ENCODE measurements at places on chromosomes 7 and 10.

DNA sequence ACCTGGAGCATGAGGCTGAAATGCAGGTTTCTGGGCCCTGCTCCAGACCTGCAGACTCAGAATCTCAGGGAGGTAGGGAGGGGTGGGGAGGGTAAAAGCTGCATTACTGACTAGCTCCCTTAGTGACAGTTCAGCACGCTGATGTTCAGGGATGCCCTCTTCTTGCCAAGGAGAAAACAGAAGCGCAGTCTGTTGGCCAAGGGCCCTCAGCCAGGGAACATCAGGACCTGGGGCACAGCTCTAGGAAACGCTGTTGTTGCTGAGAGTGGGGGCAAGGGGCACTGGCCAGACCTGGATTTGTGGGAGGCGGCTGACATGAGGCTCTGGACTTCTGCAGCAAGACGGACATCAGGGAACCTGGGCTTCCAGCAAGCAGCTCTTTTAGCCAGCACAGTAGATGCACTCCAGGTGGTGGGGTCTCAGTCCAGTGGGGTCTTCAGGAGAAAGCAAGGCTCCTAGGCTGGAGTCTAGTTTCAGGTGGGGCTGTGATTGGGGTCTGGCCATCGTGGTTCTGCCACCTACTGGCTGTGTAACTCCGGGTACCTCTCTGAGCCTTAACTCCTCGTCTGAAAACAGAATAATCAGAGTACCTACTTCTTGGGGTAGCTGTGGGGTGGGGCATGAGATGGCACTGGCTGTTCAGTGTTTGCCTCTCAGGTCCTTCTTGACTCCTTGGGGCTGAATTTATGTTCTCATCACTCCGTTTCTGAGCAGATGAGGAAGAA, 72.9 kb upstream of the PRLHR start:
- peaks cover 2% of the 10 kb centered on the region for H3K27me3 ChIP-seq
- H3K27ac ChIP-seq = no peak overlapping the region
- peaks cover 19% of the 10 kb centered on the region for H3K4me1 ChIP-seq
- no peaks in the 10 kb centered on the region for H3K36me3 ChIP-seq
- DNase-seq = no peak

DNA sequence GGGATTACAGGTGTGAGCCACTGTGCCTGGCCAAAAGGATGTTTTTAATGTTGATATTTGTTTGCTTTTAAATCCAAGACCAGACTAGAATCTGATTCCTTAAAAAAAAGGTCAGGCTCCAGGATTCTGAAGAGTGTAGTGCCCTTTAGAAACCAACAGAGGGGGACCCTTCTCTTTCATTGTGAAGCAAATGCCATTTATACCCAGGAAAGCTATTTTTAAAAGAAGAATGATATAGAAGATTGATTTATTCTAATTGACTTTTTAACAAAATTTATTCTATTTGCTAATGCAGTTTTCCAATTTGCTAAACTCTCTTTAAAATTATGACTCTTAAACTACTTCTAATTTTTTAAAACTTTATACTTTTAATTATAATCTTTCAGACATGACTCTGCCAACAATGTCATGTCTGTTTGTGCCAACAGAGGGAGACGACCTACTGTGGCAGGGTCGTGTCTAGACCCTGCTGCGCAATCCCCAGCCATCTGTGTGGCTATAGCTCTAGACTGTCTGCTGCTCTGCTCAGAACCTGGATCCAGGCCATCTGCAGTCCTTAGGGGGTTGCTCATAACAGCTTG, 201.0 kb upstream of the IMMP2L start:
- DNase-seq = peak; percentile 65
- no peaks in the 10 kb centered on the region for H3K27me3 ChIP-seq
- H3K36me3 ChIP-seq = peaks cover 7% of the 10 kb centered on the region
- H3K4me1 ChIP-seq = peaks cover 2% of the 10 kb centered on the region
- H3K4me3 ChIP-seq = no peak overlapping the region
- no peak overlapping the region for H3K27ac ChIP-seq

- peaks cover under 1% of the 10 kb centered on the region for H3K4me1 ChIP-seq
- no peak for DNase-seq
- H3K27me3 ChIP-seq = no peaks in the 10 kb centered on the region
- no peaks in the 10 kb centered on the region for H3K36me3 ChIP-seq
- H3K4me3 ChIP-seq = no peak overlapping the region
- H3K27ac ChIP-seq = no peak overlapping the region
Observed at GRCh38 chr10:12628964-12629766, 279.8 kb downstream of the CAMK1D start.

- no peaks in the 10 kb centered on the region for H3K4me1 ChIP-seq
- DNase-seq = no peak
- no peaks in the 10 kb centered on the region for H3K36me3 ChIP-seq
- no peaks in the 10 kb centered on the region for H3K27me3 ChIP-seq
- H3K27ac ChIP-seq = no peak overlapping the region
Observed at GRCh38 chr7:133364959-133365690, 112.2 kb downstream of the EXOC4 start.

- peak overlapping the region; percentile 48 for H3K4me3 ChIP-seq
- H3K27me3 ChIP-seq = peaks cover 4% of the 10 kb centered on the region
- peak; percentile 57 for DNase-seq
- peaks cover 45% of the 10 kb centered on the region for H3K4me1 ChIP-seq
- no peaks in the 10 kb centered on the region for H3K36me3 ChIP-seq
Observed at GRCh38 chr7:1531263-1531978, 919 bp downstream of the MAFK start.

DNA sequence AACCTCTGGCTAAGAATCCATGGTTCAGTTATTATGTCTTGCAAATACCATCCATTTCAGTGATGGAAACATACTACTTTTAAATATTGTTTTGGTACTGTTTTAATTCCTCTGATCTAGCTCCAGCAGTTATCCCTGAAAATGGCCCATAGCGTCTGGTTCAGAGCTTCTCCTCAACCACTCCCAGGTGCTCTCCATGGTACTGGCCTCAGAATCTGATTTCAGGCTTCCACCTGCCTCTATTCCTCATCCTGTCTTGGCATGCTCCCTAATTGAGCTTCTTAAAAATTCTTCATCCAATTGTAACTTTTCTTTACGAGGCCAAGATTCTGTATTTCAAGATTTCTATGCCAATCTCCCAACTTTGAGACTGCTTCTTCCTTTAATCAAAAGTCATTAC, 236.3 kb downstream of the HTR7 start:
- no peaks in the 10 kb centered on the region for H3K4me1 ChIP-seq
- no peak overlapping the region for H3K4me3 ChIP-seq
- H3K27me3 ChIP-seq = no peaks in the 10 kb centered on the region
- H3K27ac ChIP-seq = no peak overlapping the region
- peak; percentile 15 for DNase-seq
- no peaks in the 10 kb centered on the region for H3K36me3 ChIP-seq

DNA sequence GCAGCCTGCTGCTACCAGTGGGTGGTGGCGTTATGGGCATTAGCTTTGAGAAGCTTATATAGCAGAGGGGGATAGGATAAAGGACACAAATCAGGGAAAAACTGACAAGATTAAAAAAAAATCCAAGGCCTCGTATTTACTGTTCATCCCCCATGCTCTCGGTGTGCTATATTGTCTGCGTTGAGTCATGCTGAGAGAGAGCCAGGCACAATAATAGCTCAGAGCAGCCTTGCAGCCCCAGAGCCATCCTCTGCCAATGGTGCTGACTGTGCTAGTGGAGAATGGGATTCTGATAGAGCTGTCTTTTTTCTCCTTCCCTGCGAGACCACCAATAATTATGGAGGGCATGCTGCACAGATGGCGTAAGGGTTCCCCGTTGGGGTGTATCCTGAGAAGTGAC, 51.7 kb upstream of the FZD1 start:
- DNase-seq = no peak
- no peak overlapping the region for H3K4me3 ChIP-seq
- peaks cover 2% of the 10 kb centered on the region for H3K36me3 ChIP-seq
- no peak overlapping the region for H3K27ac ChIP-seq
- no peaks in the 10 kb centered on the region for H3K27me3 ChIP-seq

Data from muscle of leg (tissue), 16 donors.